CD4-positive, alpha-beta T cell treated with Interleukin-17A for 1 hour (primary cell): ENCODE measurements at places on chromosomes 12 and 14.

- no peak for DNase-seq
Measured at GRCh38 chr12:113284751-113285150, 50.2 kb downstream of the SLC8B1 start.

DNA sequence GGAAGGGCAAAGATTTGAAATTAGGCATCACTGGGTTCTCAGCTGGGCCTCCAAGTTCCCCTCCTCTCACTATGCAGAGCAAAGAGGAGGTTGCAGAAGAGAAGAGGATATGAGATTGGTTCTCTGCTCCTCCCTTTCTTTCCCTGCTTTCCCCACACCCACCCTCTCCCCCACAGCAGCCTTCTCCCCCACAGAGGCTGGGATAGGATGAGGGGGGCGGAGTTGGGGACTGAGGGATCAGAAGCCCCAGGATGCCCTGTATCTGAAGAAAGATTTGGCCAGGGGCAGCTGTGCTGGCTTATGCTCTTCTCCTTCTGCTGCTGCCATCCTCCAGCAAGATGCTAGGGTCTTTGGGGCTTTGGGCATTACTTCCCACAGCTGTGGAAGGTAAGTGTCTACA is at the start of gene AMHR2:
Gene AMHR2, plus strand, starts transcription at position 259 of the 400 bp plus-strand sequence. Its CDS starts 80 bp downstream, at position 339.
- no peak for DNase-seq

DNA sequence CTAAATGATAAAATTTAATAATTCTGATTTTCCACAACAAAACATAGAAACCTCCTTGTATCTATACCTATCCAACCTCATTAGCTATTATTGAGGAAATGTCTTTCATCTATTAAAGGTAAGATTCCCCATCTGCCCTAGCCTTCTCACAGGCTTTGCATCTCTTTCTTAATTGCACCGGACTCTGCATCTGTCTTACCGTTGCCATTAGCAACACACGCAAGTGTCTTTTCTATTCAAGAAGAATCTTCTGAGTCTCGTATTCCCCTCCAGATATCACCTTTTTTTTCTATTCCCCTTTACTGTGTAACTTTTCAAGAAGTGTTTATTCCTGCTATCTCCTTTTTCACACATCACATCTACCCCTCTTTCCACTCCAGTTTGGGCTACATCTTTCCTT is 500.0 kb downstream of the NOVA1 start:
- DNase-seq: no peak

DNA sequence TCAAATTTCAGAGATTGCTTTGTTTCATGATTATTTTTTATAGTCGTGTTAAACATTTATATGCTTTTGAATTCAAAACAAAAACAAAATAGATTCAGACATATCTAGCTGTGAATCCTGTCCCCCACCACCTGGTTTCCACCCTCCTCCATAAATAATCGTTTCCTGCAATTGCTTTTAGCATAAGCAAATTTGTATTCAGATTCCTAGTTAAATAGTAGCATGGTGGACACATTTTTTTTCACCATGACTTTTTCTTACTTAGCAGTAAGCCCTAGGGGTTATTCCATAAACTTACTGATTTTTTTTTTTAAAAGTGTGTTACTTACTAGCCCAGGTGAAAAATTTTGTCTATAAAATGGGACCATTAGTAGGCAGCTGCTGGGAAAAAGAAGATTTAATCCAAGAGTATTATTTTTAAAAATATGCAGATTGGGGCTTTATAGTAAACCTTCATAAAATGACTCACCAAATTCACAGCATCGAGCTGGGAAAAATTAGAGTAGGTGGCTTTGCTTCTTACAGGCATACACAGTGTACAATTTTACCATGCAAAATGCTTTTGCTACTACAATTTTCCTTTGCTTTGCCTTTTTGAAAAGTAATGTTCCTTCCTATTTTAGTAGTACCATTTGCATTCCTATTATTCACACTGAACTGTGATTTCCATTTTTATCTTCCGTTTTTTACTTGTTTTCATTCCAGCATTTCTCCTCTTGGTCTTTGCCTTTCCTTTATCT is 117.8 kb downstream of the BTG1 start:
- no peak for DNase-seq

DNA sequence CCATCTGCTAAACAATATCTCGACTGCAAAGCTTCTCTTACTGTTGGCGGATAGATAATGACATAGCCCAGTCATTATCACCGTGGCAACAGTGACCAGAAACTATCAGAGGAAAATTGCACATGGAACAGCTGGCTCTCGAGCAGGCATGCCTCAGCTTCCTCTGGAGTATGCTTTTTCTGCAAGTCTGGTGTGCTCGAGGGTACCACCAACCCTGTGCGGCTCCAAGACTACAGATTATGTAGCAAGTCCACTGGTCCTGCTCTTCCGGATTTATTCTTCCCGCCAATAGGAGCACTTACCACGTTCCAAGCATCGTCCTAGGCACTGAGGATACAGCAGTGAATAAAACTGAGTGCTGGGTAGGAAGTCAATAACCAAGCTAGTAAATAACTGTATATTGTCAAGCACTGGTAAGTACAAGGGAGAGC is 1.4 kb upstream of the GLRX5 start:
- DNase-seq: peak; percentile 19

DNA sequence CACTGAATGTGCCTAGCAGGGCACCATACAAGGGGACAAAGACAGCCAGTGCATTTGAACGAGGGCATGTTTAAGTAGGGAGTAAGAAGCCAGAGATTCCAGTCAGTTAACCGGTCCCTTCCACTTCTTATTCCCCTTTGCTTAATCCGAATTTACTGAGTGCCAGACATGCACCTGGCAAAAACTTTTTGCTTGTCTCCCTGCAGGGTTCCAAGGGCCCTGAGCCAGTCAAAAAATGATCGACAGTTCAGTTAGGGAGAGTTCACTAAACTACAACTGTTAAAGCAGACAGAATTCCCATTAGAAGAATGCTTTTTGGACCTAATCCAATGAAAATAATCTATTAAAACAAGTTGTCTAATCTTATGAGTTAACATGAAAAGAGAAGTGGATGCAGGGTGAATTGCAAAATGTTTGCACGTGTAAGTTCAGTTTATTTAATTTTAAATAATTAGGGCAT is 193.8 kb downstream of the TMTC2 start:
- DNase-seq: no peak
